ENCODE measurements at places on chromosomes 13 and 19.

DNA sequence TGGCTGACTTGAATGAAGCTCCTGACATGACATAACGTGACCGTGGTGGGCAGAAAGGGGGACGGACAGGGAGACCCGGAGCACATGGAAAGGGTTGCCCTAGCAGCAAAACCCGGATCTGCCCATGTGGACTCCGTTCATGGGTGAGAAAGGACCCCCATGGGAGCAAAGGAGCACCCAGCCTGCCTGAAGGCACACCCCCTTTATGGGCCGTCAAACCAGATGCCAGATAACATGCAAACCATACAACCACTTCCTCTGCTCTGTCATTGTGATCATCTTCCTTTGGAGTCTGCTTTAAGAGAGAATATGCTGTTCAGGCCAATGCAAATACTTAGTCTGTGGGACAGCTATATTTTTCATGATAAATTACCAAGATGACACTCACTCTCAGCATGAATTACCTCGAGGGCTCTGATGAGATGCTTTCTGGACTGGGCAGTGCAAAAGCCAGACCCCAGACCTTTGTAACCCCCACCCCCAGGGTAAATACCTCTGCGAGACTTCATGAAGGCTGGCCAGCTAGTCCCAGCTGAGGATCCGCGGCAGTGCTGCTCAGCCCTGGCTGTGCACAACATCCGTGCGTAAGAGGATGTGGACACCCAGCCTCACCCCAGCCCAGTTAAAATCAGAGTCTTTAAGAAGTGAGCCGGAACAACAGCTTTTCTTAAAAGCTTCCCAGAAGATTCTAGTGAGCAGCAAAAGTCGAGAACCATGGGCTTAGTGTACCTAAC, 126.6 kb downstream of the USP12 start:
- DNase-seq: no peak

DNA sequence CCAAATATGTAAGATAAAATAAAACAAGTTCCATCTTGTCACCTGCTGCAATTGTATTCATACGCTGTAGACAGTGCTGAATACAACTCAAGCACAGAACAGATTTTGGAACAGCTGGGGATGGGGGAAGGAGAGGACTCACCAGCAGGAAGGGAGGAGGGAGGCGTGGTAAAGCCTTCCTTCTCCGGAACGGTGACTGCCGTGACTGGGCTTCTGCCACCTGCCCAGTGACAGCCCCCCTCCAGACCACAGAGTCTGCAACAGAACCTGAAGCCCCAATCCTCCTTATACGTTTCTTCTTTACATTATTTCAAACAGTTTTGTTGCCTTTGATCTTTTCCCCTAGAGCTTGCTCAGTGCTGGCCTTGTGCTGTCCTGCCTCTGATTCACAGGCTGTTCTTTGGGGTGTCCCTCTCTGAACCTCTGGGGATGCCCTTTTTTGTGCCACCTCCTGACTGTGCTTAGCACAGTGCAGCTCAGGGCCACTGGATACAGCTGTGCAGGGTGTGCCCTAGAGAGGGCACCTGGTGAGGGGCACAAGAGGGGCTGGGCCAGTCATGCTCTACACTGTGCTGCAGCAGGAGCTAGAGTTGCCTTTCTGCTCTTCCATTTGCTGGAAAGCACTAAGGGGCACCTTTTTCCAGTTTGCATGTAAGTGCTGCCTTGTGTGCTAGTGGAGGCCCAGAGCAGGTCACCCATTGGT, 213.0 kb downstream of the ZIC5 start:
- no peak for DNase-seq

- no peak for DNase-seq
Measured at GRCh38 chr13:23432626-23433025, 876 bp downstream of the SACS start.

GRCh38 chr13:110377178-110377825, 70.2 kb downstream of the COL4A2 start:
- no peak for DNase-seq

DNA sequence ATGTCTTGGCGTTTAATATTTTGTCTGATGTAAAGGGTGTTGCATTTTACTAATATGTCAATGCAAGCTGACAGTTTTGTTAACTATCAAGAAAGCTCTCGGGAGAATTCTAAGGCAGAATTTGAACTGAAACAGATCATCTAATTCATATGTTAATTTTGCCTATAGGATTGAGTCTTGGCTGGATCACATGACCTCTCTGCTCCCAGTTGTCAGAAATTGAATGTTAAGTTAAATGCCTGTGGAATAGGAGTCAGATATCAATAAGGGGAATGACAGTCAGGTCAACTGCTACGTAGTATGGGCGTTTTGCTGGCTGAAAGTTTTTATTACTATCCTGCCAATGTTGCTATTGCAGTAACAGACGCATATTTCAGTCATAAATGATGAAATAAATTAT, 358.5 kb downstream of the MYO16 start:
- DNase-seq: no peak

- DNase-seq: no peak
Measured at GRCh38 chr19:39405261-39405957, 1.2 kb upstream of the ZFP36 start.

DNA sequence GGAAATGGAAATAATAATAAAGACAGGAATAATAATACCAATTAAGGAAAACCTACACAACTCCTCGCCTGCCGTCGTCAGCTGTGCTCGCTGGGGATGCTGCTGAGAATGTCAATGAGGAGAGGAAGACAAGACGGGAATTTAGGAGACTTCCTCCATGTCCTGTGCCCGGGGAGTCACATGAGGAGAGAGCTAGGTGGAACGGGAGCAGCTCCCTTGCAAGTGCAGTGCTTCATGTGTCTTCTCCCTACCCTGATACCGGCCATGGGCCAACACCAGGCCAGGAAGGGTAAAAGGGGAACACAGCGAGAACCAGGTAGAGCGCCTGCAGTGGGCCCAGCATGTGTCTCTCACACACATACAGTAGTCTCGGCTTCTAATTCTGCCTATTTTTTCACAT, 11.8 kb downstream of the DOCK9 start:
- no peak for DNase-seq

DNA sequence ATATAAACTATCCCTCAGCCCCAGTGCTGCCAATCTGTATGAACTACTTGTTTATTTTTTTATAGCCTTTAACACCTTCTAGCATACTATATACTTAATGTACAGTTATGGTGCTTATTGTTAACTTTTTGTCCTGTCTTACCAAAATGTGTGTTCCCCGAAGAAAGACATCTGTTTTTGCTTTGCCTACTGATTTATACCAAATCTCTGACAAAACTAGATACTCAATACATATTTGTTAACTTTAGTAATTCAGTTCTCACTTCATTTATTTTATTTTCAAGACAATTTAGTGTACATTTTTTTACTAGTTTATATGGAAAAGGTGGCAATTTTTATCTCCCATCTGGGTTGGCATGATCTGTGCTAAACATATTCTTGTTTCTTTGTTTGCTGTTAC, 824.3 kb upstream of the ATXN8OS start:
- DNase-seq: no peak

DNA sequence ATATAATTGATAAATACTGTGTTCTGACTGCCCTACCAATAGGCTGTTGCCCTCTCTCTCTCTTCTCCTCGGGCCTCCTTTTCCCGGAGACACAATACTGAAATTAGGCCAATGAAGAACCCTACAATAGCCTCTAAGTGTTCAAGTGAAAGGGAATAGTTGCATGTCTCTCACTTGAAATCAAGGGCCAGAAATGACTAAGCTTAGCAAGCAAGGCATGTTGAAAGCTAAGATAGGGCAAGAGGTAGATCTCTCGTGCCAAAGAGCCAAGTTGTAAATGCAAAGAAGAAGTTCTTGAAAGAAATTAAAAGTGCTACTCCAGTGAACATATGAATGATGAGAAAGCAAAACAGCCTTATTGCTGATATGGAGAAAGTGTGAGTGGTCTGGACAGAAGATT, 13.3 kb downstream of the KATNAL1 start:
- DNase-seq: no peak

- DNase-seq: peak; percentile 75
Measured at GRCh38 chr19:49497047-49497788, 984 bp downstream of the RPS11 start.

DNA sequence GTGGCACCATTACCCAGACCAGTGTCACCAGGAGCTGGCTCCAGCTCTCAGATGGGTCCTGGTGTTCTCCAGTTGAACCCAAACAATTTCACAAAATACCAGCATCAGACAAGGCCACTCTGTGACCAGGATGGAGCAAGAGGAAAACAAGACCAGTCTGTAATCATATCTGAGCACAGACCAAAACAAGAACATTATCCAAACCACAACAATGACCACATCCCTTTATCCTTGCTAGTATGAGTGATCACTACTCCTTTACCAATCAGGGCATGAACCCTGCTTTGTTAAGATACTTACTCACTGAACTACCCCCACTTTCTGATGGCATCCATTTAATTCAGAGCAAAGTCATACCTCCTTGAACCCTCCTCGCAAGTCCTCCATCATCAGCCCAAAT, 145.9 kb downstream of the NUFIP1 start:
- no peak for DNase-seq

- no peak for DNase-seq
Measured at GRCh38 chr13:44951184-44951583, 38.1 kb downstream of the NUFIP1 start.

DNA sequence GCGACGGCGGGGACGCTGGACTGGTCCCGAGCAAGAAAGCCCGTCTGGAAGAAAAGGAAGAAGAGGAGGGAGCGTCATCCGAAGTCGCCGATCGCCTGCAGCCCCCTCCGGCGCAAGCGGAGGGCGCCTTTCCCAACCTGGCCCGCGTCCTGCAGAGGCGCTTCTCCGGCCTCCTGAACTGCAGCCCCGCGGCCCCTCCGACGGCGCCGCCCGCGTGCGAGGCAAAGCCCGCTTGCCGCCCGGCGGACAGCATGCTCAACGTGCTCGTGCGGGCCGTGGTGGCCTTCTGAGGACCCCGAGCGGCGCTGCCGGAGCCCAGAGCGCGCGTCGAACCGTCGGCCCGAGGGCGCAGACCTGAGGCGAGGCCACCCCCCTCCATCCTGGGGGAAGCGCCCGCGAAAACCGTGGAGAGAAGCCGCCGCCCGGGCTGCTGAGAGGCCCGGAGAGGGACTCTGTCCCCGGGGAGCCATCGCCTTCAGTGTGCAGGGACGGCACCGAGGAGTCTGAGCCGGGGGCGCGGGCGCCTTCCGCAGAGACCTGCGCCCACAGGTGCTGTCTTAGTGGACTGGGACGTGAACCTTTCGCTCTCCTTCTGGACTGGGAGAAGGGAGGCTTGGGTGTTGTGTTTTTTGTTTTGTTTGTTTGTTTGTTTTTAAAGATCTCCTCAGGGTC, 3.5 kb downstream of the IER2 start:
- no peak for DNase-seq

DNA sequence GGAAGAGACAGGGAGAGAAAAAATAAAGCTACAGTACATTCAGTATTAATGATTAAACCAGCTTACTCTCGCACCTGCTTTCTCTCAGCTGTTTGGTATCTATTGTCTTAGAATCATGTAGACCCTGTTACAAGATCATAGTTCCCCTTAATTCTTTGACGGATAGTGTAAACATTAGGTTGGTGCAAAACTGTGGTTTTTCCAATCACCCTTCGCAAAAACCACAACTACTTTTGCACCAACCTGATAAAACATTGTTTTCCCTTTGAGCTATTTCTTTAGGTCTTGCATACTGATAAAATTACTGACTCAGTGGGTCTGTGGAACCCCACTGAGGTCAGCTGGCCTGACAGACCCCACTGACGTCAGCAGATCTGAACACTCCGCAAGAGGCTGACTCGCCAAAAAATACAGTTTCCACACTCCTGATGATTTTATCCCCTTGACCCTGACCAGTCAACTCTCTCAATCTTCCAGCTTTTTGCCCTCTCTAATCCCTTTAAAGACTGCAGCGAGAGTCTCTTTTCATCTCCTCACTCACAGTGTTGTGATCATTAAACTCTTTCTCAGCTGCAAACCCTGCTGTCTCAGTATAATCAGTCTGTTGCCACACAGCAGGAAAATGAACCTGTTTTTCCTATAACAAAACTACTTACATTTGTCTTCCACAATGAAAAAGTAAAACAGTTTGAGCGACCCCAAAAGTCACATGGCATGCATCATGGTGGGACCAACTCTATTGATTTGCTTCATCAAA, 123.9 kb downstream of the SLITRK6 start:
- DNase-seq: no peak

GRCh38 chr19:35231956-35232645, 3.6 kb upstream of the FAM187B start:
- DNase-seq: no peak

- DNase-seq: peak; percentile 70
Measured at GRCh38 chr19:48513289-48514122, 1.9 kb upstream of the LMTK3 start.

- no peak for DNase-seq
Measured at GRCh38 chr13:71727662-71728061, 139.3 kb downstream of the DACH1 start.

- DNase-seq: no peak
Measured at GRCh38 chr13:110576736-110577476, 15.4 kb upstream of the RAB20 start.

DNA sequence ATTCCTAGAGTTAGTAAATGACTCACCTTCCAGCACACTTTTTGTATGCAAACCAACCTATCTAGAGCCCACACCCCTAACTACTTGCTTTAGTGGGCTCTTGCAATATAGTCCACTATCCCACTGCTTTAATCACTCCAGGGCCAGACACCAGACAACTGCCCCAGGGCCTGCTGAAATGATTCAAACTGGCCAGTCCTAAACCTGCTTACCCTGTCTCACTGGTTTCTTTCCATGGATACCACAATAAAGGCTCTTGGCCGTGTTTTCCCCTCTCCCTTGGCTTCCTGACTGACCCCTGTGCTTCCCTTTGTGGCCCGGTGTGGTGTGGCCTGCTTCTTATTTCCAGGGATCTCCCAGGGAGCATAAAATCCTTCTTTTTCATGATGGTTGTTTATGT, 14.6 kb downstream of the HS6ST3 start:
- no peak for DNase-seq

DNA sequence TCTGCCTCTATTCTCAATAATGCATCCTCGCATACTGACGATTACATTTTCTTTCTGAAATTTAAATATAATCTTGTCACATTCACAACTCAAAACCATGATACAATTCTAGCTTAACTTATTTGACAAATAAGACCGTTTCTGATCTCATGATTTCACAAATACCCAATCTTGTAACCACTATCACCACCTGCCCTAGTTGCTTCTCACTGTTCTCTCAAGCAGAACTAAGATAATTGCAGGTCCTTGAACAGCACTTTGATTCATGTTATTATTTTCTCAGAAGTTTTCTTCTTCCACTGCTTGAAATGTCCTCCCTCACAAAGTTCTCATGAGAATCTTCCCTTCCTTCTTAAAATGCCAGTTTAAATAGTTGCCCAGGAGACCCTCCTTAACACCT, 211.4 kb downstream of the PCDH9 start:
- no peak for DNase-seq

DNA sequence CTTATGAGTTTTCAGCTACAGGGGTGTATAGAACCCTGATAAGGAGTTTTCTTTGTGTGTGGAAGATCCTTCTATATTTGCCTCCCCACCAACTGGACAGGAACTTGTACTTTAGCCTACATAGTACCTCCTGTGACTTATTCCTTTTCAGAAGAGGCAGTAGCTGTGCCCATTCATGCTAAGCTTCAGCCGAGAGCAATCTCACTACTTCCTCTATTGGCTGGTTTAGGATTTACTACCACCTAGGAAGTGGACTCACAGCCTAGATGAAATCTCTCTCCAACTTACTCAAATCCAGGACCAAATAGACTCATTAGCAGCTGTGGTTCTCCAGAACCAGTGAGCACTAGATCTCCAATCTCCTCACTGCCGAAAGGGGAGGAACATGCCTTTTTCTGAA, 2.3 kb upstream of the REX1BD start:
- DNase-seq: no peak

GRCh38 chr13:90315061-90315460, 1032.4 kb upstream of the MIR17HG start:
- DNase-seq: no peak
